ENCODE measurements at places on chromosomes 4 and X. TPM values are rescaled to one million over a fixed set of nuclear protein-coding genes. Genes with fewer than 3 reads are reported as not detected.

DNA sequence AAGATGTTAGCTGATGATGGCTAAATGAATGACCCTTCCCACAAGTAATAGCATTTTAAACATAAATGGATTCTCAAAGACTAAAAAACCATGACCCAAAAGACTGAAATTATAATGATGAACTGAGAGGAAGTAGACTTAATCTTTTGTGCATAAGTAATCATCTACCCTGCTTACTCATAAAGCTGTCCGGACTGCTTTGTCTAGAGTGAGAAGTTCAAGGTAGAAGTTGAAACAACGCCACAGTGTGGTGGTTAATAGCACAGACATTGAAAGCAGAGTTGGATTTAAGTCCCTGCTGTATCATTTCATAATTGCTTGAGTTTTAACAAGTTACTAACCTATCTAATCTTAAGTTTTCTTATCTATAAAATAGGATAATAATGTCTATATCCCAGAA is 346.6 kb downstream of the CENPC start:
- DNase-seq: no peak

- DNase-seq: no peak
These were observed 105.4 kb upstream of the FAT1 start for GRCh38 chr4:186829097-186829496.

MAGEA2B gene
- not detected for polyA plus RNA-seq

DNA sequence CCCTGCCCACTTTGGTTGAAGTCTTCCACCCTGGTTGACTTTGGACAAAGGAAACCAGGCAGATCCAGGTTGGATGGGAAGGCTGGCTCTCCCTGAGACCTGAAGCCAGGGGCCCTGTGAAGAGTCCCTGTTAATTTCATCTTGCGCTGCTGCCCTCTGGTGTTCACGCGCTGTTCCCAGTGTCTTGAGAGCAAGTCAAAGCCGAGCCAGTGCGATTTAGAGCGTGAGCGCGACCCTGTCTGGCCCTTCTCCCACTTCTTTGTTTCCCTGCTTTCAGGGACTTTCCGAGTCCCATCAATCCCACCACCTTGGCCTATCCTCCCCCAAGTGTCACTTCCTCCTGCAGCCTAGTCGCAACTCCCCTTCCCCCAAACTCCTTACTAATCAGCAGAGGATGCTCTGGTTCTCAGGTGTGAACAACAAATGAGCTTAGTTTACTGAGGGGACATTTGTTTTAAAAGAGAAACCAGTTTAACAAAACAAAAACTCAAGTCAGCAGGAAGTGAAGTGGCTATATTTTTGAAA is 25.8 kb upstream of the CHRNA9 start:
- peak; percentile 91 for DNase-seq

DNA sequence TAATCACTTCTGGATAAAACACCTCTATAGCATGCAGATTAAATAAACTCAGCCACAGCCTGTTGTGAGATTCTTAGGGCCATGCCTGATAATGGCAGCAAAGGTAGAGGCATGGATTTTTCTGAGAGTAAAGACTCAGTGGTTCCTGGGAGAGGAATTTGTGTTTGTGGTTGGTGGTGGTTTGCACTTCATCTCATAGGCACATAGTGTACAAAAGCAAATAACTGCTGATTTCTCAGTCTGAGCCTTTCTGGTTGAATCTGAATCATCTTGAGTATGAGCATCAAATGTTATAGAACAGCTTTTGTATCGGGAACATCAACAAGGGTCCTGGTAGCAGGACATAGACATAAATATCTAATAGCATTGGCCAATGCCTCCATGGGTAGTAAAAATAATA is 274.3 kb downstream of the FRMPD4 start:
- no peak for DNase-seq

DNA sequence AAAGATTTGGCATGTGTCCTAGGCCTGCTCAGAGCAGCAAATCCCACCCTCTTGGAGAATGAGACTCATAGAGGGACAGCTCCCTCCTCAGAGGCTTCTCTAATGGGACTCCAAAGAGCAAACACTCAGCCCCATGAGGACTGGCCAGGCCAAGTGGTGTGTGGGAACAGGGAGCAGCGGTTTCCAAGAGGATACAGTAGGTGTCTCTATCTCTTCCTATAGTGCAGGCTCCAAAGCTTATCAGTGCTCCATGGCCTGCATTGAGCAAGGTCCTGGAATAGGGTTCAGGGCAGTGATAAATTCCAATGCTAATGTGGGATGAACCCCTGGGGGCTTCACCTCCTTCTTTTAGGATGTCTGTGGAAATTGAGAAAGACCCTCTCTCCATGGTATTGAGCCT is 15.7 kb upstream of the MAGEA10 start:
- DNase-seq: no peak
